NCI-H510A treated with DMSO at 0.1 percent for 48 hours (cell line): ENCODE measurements at places on chromosomes 13 and 19.
A peak's percentile ranks its signal among the peaks of the same experiment; 100 is the strongest.

- DNase-seq, result no peak
These were observed 12.3 kb upstream of the ISYNA1 start for GRCh38 chr19:18450021-18450930.

GRCh38 chr19:4368128-4368820 lies 24.9 kb downstream of the MPND start:
- no peak for DNase-seq

GRCh38 chr13:76969488-76970365 lies 21.4 kb downstream of the ACOD1 start:
- DNase-seq, result no peak

DNA sequence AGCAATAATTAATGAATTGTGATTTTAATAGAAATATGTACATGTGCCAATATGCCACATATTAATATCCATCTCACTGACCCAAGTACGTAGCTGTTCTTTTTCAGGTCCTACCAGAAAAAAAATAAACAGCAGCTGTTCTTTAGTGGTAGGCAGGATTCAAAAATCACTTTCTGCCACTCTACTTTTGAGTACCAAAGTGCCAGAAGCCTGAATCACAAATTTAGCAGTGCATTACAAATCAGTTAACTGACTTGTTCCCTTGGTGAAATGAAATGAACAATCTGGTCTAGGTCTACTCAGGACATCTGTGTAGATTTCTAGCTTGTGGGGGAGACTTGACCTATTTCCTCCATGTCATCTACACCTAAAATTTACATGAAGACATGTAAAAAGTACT lies 775.5 kb upstream of the GPC6 start:
- no peak for DNase-seq

- no peak for DNase-seq
These were observed 11.9 kb downstream of the CYP4F12 start for GRCh38 chr19:15684828-15685227.

DNA sequence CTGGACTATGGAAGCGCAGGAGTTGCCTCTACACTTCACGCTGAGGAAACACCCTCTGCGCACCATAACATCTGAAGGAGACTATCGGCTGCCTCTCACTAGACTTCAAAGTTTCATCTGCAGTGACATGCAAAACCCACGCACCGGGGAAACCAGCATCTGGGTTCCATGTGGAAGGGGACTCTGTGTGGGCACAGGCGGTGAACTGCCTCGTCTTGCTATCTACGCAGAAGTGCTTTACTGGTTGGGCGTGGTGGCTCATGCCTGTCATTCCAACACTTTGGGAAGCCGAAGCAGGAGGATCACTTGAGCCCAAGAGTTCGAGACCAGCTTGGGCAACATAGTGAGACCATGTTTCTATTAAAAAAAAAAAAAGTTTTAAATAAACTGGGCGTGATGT lies 116.4 kb downstream of the STK24 start:
- no peak for DNase-seq

- no peak for DNase-seq
These were observed 1.8 kb downstream of the PCDH20 start for GRCh38 chr13:61413572-61414535.

- DNase-seq, result no peak
These were observed 10.3 kb downstream of the EHD2 start for GRCh38 chr19:47723581-47723940.

DNA sequence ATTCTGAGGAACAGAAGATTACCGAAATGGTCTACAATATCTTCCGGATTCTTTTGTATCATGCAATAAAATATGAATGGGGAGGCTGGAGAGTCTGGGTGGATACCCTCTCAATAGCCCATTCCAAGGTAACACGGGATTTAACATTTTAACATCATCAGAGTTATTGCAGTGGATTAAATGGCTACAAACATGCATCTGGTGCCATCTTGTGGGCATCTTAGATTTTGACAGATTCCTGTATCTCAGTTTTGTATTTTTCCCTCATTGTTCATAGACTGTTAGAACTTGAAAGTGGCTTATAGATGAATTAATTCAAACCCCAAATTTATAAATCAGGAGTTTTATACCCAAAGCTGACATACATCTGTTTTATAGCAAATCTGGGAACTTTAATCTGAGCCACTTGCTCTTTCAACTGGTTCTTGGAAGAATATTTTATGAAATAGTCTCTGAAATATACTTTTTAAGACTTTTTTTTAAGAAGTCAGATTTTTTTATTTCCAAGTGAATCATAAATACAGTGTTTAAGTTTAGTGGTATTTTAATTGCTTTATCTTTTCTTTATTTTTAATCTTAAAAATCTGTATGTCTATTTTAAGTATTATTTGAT lies 215.2 kb downstream of the NBEA start:
- peak; percentile 39 for DNase-seq

DNA sequence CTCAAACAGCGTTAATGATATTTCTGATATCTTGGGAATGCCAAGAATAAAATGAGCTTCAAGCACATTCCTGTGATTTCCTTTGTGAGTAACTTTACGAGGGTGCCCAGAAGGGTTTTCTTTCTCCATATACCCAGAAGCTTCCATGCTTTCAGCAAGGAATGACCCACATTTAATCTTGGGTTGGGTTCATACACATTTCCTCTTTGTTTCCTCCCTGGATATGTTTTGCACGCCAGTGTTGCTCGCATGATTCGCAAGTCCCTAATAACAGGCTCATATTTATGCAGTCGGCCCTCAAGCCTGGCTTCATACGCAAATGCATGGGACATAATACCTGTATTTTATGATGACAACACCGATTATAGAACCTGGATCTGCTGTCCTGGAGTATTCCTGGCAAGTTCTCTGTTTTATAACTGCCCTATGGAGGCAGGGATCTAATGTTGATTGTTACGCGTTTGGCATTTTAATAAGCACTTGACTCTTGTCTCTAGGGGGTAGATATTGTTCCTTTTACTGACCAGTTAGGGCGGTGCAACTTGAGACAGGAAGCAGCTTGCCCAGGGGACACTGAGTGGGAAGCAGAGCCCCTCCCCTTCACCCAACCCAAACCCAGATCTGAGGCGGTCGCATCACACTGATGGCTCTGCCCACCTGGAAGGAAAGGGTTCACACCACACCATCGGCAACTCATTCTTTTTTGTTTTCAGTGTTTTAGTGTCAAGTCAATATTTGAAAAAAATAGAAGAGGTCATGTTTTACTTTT lies 220.4 kb upstream of the SOX1 start:
- DNase-seq, result peak; percentile 95

DNA sequence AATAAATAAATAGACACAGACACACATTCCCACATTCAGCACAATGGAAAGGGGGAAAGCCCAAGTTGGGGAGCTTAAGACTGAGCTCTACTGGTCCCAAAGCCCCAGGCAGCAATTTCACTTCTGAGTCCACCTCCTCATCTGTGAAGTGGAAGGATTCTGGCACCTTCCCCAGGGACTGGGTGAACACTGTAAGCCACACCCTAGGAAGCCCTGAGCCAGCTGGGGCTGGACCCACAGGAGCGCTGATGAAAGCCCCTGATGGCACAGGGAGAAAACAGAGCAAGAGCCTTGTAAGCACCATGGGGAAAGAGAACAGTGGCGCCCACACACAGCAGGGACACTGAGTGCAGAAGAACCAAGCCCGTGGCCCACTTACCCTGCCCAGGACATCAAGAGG lies 37.8 kb downstream of the EPS15L1 start:
- no peak for DNase-seq

DNA sequence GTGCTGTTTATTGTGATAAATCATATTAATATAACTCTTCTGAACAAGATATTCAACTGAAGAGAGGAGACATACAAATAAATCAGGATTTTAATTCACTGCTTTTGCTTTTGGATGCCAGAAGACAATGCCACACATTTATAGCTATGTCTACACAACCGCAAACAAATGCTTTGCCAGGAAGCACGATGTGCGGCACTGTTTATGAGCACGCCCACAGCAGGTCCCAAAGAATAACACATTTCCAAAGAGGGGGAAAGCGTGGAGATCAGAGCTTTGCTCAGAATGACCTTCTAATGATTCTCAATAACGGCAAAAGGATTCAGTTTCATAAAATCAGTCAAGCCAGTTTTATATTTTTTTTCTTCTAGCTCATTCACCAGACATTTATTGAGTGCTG lies 16.7 kb downstream of the FAM216B start:
- no peak for DNase-seq

DNA sequence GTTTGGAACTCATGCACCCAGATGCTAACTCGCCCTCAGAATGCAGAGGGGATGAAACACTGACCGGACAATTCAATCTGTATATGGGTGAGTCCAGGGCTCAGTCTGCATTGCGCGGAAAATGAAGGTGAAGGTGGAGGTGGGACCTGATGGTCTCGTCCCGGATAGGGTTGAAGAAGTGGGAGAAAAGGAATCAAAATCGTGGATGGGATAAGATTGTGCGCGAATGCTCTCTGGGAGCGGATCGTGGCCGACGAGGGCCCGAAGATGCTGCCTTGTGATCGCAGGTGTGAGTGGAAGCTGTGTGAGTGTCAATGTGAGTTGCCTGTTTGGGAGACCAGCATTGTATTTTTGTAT lies 594 bp upstream of the ZNF850 start:
- DNase-seq, result no peak

GRCh38 chr13:97028441-97029299 lies 34.4 kb upstream of the OXGR1 start:
- peak; percentile 57 for DNase-seq

- no peak for DNase-seq
These were observed 77.0 kb downstream of the ZNF536 start for GRCh38 chr19:30449078-30449590.

DNA sequence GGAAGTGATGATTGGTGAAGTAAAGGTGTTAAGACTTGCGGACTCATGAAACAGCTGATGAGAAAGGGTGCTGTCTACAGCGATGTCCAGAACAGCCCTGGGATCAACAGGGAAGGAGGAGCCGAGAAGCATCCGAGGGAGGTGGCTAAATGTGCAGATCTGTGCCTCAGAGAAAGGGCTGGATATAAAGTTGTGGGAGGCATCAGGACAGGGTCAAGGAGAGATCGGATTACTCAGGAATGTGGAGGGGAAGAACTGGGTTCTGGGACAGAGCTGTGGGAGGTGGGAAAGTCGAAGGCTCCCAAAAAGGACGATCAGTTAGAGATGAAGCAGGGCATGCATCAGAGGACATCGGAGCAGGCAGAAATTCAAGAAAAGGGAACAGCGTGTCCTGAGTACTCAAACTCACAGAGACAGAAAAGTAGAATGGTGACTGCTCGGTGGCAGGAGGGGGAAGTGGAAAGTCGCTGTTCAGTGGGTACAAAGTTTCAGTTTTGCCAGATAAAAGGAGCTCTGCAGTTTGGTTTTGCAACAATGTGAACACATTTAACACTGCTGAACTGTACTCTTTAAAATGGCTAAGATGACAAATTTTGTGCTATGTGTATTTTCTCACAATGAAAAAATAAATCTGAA lies 1.9 kb downstream of the SIGLEC14 start:
- DNase-seq, result no peak

DNA sequence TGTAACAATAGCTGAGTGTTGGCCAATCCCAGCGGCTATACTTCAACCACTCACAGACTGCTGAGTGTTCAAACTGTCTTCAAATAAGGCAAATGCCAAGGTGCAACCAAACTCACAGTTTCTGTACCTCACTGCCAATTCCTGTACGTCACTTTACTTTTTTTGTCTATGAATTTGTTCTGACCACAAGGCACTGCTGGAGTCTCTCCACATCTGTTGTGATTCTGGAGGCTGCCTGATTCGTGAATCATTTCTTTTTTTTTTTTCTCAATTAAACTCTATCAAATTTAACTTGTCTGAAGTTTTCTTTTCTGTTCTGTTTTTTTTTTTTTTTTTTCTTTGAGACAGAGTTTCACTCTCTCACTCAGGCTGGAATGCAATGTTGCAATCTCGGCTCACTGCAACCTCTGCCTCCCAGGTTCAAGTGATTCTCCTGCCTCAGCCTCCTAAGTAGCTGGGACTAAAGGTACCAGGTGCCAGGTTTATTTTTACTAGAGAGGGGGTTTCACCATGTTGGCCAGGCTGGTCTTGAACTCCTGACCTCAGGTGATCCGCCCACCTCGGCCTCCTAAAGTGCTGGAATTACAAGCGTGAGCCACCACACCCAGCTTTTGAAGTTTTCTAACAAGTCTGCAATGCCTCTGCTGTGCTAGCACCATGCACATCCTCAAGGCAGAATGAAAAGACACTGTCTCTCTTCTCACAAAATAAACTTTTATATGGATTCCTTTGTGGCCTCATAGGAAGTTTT lies 401.7 kb downstream of the IRS2 start:
- DNase-seq, result no peak

DNA sequence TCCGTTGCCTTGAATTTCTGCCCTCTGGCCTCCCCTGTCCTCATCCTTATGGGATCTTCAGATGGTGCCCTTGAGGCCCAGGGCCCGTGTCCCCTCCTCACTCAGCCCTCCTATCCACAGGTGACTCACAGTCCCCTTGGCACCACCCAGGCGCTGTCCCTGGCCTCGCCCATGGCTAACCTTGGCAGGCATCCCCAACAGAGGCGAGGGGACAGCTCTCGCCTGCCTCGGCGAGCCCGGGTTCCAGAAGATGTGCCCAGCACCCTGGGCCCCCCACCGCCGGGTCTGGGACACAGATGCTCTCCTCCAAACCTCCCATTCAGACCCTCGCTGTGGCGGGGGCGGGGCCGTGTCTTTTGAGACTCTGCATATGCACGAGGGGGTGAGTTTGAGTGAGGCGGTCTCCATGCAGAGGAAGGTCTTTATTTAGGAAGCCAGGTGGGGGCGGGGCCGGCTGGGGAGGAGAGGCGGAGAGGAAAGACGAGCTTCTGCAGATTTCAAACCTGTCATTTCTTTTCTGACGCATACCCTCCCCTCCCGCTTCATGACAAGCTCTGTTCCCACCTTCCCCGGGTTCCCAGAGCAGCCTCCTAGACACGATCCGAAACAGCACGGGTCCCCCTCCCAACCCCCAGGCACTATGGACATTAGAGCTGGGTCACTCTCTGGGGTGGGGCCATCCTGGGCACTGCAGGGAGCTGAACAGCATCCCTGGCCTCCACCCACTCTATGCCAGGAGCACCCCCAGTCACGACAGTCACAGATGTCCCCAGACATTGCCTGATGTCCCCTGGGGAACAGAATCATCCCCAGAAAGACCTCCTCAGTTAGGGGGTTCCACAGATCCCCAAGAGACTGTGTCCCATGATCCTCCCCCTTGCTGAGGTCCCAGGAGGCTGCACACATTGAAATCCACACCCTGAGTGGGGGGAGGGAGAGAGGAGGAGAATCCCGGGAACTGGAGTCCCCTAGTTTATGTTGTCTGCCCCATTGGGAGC lies 48.5 kb downstream of the GNG7 start:
- DNase-seq, result no peak

GRCh38 chr19:18332917-18333530 lies 7.4 kb upstream of the PGPEP1 start:
- no peak for DNase-seq

- DNase-seq, result peak; percentile 50
These were observed at the start of gene NAT14 for GRCh38 chr19:55484593-55485438. Gene NAT14 (plus strand): TSS chr19:55485188. CDS start chr19:55485709, 521 bp downstream.
